ENCODE measurements at places on chromosomes 13 and 19. TPM values are rescaled to one million over a fixed set of nuclear protein-coding genes. Genes with fewer than 3 reads are reported as not detected.

The ACP7 gene
- not detected for total RNA-seq

The ZNF534 gene
- 0.13 TPM for total RNA-seq

The SOHLH2 gene
- total RNA-seq = 0.86 TPM

The LHB gene
- total RNA-seq = not detected

The OLFM2 gene
- 2.5 TPM for total RNA-seq

The KCNJ14 gene
- total RNA-seq = 0.65 TPM

The SNAPC2 gene
- 23.7 TPM for total RNA-seq

The OR10H1 gene
- not detected for total RNA-seq

The RAB3A gene
- total RNA-seq = 1.2 TPM

The WASF3 gene
- 18.8 TPM for total RNA-seq

The NPAS1 gene
- total RNA-seq = 0.78 TPM

The ZNF439 gene
- 17.4 TPM for total RNA-seq

The ZNF208 gene
- 0.52 TPM for total RNA-seq

The GPALPP1 gene
- 36.0 TPM for total RNA-seq

The MEDAG gene
- total RNA-seq = 75.3 TPM

Measured in articular chondrocyte of knee joint (primary cell).